Stimulated activated naive CD4-positive, alpha-beta T cell (primary cell): ENCODE measurements at places on chromosomes 1 and 21.

GRCh38 chr1:109089242-109090015 lies 1.1 kb upstream of the TMEM167B start:
- no peak for DNase-seq

- DNase-seq = no peak
Observed at GRCh38 chr21:44445145-44445812, 10.0 kb upstream of the LRRC3 start.

DNA sequence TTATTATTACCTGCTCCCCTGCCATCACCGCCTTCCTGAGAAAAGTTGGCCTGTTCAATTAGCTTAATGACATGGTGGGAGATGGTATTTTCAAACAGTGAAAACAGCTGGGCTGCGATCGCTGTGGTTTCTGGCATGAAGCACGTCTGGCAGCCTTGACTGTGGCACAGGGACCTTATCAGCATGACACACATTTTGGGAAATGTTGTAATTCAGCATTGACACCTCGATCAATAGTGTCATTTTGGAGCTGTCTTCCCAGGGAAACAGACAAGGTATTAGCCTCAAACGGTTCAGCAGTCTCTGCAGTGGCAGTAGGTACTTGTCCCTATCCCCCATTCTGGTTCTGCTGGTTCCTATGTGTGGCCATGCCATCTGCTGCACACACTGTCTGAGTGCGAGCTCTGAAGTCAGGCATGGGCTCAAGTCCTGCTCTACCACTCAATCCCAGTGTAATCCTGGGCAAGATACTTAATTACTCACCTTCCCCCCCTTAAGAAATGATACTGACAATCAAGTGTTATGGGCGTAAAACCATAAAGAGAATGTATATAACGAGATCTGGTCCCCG lies 154.5 kb upstream of the KCND3 start:
- DNase-seq = no peak

- DNase-seq = no peak
Observed at GRCh38 chr1:18256282-18257235, 149.0 kb downstream of the IGSF21 start.

DNA sequence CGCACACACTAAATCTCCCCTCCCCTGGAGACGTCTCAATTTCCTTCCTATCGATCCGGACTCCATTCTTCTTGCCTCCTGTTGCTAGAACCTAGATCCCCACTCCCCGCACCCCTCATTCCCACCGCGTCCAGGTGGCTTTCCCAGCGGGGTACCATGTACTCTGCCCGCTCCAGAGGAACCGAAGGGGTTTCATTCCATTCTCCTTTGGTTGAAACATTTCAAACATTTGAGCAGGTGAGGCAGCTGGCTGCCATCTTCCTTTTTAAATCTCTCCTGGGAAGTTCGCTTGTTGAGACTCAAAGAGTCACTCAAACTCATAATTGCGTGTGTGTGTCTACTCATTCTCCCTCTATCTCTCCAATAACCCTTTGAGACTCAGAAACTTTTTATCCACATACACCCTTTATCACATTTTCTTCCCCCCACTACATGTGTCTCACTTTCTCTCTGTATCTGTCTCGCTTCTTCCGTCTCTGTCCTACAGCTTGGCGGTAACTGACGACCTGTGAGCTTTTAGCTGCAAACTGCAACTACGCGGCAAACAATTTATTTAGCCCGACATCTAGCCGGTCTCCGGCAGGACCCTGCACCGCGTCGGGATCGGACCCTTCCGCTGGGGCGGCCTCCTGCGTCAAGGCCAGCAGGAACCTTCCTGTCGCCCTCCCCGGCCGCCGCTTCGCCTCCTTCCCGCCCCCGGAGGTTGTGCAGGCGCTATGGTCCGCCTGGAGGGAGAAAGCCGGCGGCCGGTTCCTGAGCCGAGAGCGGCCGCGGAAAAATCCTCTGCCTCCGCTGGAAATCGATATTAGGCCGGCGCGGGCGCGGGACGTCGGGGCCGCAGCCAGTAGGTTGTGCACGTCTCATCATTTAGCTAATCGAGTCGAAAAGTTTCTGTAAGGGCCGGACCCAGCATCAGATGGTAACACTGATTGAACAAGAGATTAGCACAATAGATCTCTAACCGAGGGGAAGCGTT lies 3.0 kb upstream of the FOXD3 start:
- no peak for DNase-seq
